CD8-positive, alpha-beta memory T cell (primary cell): ENCODE measurements at places on chromosomes 4 and X.

GRCh38 chrX:24201216-24201615 lies 51.7 kb downstream of the ZFX start:
- no peak for DNase-seq

DNA sequence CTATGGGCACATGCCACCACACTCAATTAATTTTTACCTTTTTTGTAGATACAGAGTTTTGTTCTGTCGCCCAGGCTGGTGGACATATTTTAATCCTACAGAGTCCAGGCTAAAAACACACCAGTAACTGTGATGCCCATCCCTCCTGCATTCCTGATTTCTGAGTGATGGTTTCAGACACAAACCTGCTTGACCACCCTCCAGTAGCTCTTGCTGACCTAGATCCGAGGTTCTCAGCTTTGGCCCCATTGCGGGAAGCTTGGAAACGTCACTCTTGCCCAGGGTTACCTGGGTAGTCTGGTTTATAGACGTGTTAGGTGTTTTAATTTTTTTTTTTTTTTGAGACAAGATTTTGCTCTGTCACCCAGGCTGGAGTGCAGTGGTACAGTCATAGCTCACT lies 7.5 kb downstream of the CD99 start:
- DNase-seq, result no peak

DNA sequence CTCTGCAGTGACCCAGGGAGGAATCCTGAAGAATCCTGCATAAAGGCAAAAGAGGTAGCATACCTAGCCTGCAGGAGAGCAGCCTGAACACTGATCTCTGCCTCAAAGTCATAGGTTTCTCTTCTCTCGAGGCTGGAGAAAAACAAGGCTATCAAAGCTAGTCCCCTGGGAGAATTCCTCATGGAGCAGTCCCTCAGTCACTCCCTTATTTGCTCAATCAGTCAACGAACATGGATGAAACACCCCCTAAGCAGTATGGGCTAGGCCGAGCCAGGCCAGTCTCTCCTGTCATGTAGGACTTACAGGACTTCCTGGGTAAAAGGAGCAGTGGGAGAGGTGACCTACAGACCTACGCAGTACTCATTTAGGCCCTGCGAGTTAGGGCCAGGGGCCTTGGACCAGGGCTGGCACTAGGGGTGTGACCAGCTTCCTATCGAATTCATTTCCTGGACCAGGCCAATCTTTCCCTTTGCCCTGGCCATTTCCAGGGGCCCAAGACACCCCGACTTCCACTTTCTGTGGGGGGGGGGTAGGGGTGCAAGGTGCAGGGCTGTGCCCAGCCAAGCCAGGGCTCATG lies 164.1 kb downstream of the EFNB1 start:
- no peak for DNase-seq

DNA sequence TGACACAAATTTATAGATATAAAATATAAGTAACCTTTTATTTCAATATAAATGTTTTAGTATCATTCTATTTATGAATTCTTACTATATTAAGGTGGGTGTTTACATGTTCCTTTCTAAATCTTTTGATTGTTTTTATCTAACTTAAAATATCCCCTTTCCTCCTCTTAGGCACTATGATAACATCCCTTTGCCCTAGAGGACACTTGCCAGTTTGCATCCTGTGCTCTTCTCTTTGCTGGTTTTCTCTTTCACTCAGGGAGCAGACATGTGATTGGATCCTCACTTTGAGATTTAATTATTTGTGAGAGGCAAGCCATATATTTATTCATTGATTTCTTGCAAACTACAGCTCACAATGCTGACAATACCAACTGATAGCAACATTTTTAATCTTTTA lies 16.2 kb downstream of the LRIT3 start:
- DNase-seq, result no peak

- DNase-seq, result no peak
Measured at GRCh38 chr4:71941001-71941400, 90.8 kb upstream of the NPFFR2 start.

GRCh38 chr4:82799006-82799881 lies 648 bp upstream of the SCD5 start:
- no peak for DNase-seq

DNA sequence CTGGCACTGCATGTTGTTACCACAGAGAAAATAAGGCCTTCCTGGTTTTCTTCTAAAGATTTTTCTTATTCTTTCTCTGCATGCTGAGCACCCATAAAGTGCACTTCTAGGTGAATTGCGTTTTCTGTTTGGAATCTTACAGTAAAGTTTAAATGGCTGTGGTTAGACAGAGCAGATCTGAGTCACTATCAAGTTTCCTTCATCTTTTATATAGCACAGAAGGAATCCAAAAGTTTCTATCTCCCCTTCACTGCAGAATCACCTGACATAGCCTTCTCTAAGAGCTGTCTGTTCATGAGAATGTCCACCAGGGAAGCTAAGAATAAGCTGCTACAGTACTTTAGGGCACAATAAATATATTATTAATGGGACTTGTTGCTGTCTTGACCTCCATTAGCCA lies 455.5 kb upstream of the FAM241A start:
- no peak for DNase-seq

DNA sequence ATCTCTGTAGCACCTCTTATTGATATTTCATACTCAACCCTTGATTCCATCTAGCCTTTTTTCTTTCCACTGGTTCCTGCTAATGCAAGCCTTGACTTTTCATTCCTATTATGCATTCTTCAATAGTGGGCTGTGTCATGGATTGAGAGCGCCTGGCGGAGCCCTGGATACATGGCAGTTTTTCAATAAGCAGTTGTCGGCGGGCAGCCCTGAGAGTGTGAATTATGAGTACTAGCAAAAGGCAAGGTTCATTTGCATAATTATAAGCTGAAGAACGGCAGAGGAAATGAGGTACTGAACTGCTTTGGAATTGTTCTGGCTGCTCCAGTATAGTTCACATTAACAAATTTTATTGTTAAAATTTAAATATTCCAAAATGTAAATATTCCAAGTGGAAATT lies 339.7 kb upstream of the VCX start:
- DNase-seq, result no peak

GRCh38 chr4:85393201-85393600 lies 81.7 kb upstream of the ARHGAP24 start:
- DNase-seq, result no peak

- DNase-seq, result no peak
Measured at GRCh38 chr4:25807102-25807728, 55.6 kb downstream of the SEL1L3 start.

GRCh38 chrX:44025555-44025954 lies 52.4 kb upstream of the NDP start:
- no peak for DNase-seq

DNA sequence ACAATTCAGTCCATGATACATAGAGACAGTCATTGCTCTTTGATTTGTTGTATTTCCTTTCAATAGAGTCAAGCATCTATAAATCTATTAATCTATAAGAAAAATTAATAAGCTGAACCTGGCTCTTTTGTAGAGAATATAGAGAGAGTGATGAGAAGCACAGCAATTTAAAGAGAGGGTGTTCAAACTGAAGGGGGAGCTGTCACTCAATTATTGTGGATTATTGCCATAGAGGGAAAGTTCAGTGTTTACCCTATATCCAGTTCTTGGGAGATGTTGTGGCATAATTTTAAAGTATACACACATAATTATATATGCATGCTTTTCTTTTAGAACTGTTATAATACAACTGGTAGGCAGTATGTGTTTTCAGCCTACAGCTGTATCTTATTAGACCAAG lies 1469.0 kb upstream of the PABPC4L start:
- no peak for DNase-seq

GRCh38 chrX:140157143-140157542 lies 191.8 kb upstream of the CXorf66 start:
- no peak for DNase-seq

DNA sequence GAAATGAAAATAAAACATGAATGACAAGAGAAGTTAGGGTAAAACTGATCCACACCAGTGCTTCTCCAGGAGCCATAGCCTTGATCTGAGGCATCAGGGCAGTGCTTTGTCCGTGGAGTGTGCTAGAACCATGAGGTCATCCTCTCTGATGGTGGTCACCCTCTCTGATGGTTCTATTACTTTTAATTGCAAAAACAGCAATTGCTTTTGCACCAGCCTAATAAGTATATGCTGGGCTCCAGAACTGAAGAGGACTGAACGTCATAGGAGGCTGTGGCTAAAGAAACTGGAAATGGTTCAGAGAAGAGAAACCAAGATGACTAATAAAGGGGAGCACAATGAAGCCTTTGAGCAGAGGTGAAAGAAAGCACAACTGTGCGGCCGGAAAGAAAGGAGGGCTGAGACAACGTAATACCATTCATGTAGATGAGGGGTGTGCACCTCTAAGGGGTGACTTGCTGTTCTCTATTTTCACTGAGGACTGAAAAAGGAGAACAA lies 17.0 kb upstream of the TMEM154 start:
- DNase-seq, result no peak

- DNase-seq, result no peak
Measured at GRCh38 chrX:40005292-40006011, 92.3 kb downstream of the BCOR start.

GRCh38 chr4:48844843-48845242 lies 14.0 kb downstream of the OCIAD1 start:
- no peak for DNase-seq

DNA sequence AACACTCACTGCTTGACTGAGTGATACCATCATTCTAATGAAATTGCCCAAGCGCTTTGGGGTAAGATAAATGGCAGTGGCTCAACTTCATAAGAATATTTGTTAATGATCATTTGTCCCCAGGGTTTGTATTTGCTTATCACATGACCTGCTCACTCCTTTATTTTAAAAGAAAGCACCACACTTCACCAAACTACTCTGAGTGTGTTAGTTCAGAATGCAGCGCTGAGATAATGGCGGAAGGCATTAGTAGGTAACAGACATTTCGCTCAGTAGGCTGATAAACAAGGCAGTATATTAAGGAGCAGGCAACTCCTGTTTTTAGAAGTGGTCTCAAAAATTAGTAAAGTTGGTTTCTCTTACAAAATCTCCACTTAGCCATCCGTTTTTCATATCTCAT lies 1.6 kb downstream of the SNX25 start:
- no peak for DNase-seq

DNA sequence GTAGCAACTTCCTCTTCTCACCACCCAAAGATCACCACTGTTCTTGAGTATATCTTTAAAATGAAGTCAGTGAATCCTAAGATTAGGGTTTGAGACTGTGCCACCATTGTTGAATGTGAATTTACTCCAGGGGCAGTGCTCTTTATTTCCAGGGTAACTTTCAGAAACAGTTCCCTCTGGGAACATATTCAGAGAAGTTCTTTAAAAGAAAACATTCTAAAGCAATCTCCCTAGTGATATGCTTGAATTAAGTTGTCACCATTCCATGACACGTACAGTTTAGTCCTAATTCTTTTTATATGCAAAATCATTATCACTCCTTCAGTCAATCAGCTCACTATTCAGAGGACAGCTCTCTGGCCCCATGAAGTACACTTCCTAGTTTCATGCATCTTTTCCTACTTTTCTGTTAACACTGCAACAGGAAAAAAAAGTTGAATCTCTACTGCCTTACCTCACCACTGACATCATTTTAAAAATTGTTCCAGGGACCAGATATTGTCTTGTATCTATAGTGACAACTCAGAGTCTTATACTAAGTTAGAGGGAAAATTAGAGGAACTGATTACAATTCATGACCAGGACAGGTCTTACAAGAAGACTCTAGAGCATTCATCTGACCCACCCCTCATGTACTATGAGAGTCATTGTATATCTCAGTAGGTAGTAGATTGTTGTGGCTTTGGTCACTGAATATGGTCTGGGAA lies 49.8 kb downstream of the PARM1 start:
- DNase-seq, result no peak

DNA sequence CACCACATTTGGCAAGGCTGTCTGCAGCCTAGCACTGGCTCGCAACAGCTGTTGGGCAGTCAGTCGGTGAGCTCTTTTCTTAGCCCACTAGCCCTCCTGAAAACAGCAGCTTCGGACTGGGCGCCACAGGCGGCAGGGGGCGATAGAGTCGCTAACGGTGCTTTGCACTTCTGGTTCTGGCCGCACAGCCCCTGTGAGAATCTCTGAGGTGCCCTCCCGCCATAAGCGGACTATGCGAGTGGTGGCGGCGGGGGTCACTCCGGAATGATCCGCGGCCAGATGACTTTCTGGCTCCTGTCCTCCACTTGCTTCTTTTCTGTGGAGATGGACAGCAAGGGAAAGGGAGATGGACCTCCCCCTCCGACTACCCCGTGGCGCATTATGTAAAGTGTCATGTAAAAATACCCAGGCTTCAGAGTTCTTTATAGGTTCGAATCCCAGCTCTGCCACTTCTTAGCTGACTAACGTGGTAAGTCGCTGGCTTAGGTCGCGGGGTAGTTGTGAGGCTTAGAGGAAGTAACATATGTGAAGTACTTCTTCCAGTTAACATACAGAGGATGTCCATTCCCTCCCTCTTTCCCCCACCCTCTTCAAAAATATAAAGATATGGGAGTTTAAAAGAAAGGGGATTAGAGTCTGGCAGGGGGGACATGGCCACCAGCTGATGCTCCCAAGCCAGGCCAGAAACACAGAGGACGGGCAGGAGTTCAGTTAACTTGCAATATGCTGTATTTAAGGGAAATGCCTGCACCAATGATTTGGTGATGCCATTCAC lies 11.0 kb downstream of the ARHGAP36 start:
- no peak for DNase-seq

DNA sequence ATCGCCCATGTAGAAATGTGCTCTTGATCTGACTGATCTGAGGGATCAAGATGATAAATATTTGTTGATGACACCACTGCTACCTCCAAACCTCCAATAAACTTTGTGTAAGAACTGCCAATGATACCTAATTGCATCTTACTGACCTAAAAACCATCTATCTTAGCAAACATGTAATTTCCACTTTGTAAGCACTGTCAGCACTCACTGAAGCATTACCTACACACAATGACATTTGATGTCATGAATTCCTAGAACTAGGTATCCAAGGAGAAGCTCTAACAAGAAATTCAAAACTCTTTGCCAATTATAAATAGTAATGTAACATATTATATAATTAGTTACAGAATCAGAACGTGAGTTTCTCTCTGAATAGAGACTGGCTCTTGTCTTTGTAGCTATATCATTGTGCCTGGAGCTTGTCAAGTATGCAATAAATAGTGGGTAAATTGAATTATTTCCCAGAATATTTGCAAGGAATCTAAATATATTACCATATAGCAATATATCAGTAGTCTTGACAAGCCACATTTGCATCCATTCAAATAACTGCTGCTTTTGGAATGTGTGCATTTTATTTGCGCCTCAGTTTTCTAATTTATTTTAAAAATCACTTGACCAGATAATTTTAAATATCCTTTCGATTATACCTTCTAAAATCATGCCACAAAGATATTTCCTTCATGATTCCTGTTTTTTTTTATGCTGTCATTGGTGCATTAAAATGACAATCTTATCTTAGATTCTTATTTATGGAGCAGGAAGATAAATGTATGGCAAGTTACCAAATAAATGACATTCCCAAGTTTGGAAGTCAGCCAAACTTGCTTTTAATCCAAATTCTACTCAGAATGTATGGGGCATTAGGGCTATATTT lies 232.3 kb upstream of the NEIL3 start:
- DNase-seq, result no peak

DNA sequence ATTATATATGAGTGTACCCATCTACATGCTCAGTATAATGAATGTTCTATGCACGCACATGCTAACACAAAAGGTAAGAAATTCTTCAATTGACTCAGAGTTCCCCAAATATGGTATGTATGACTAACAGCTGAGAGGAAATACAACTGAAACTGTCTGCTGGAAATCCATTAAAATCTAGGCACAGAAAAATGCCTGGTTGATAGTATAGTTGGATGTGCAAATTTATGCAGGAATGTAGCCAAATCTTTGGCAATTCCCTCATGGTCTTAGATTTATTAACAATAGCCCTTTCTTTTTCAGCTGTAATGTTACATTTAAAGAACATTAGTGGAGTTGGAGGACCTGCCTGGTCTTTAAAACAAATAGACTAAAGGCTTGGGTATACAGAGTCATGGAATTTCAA lies 5.5 kb downstream of the CAMK2D start:
- DNase-seq, result no peak
